AG04450 (cell line): ENCODE measurements at places on chromosomes 5 and 9.

DNA sequence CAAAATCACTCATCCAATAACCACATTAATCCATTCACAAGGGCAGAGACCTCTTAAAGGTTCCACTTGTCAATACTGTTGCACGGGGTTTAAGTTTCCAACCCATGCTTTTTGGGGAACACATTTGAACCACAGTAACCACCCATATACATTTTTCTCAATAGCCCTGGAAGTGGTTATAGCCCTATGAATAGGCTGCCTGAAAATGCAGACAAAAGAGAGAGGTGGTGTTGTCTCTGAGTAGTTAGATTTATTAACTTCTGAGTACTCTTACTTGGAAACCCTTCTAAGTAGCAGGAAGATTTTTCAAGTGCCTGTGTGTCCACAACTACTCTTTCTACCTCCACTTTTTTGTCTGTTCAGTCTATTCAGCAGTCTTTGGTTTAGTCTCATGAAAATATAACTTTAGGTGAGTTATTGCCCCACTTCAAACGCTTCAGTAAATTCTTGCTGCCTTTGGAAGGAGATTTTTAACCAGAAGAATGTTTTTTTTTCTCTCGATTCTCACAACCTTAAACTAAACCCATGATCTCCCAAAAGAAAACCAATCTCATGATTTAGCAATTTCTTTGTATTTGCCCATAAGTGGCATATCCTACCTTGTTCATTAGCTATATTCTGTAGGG is 42.6 kb downstream of the ARHGEF28 start:
- DNase-seq = no peak

DNA sequence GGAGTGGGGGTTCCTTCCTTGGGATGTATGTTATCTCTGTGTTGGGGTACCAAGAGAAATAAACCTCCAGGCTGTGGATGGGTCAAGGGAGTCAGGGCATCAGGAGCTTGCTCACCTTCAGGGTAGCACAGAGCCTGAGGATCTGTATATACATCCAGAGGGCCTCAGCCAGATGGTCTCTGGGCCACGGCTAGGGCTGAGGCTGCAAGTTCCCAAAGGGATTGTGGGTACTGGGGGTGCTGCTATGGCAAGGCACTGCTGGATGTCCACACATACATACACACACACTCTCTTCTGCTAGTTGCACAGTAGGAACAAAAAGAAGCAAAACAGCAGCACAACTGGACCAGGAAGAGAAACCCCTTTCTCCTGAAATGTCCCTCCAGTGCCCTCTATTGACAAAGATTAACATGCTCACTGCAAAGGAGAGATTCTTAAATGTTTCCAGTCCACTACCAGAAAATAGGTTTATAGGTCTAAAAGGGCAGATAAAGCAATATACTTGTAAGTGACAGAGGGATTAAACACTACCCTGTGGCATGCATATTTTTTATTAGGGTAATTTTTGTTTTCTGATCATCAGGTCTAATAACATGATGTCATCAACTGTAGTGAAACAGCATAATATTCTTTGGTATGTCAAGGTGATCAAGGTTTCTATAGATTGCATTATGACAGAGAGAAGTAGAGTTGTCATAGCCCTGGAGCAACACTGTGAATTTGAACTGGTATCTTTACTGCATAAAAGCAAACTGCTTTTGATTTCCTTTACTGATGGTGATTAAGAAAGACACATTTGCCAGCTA is 56.3 kb upstream of the KCNN2 start:
- peak; percentile 30 for DNase-seq

DNA sequence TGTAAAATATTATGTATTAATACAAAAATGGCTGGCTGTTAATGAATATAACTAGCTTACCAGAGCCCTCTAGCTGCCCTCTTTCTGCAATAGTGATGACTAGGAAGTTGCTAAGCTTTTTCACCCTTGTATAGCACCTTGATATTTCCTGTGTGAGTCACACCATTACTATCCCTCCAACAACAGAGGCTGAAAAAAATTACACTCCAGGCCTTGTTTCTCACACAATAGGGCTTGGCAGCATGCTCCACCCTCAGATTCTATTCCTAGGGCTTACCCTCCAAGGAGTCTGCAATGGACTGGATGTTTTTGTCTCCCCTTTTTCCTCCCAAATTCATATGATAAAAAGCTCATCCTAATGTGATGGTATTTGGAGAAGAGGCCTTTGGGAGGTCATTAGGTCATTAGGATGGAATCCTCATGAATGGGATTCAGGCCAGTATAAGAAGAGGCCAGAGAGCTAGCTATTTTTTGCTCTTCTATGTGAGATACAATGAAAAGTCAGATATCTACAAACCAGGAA is 184.6 kb upstream of the MAP1B start:
- no peak for DNase-seq

- no peak for DNase-seq
Observed at GRCh38 chr5:35171078-35171477, 59.2 kb downstream of the PRLR start.

- DNase-seq = no peak
Observed at GRCh38 chr9:135743546-135744332, 41.8 kb downstream of the KCNT1 start.

GRCh38 chr9:87792831-87793288 is 66.9 kb downstream of the CTSL start:
- DNase-seq = peak; percentile 18

- peak; percentile 7 for DNase-seq
Observed at GRCh38 chr9:35993976-35994720, 36.2 kb upstream of the OR2S2 start.

- DNase-seq = no peak
Observed at GRCh38 chr5:112635276-112635675, 102.4 kb upstream of the APC start.

GRCh38 chr9:8234316-8234715 is 434.7 kb upstream of the DMAC1 start:
- DNase-seq = no peak

DNA sequence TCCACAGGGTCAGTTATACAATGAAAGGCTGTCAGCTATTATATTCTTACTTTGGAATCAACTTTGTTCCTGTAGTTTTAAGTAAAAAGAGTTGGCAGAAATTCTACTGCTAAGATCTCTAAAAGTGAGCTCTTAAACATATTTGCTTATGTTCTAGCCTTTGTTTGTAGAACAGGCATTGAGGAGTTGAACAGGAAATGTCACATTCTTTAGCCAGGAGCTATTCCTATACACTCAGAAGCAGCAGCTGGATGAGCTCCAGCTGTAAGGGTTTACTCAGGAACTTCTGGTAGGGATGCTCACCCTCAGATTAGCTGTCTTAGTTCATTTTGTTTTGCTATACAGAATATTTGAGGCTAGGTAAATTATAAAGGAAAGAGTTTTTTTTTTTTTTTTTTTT is 22.4 kb upstream of the SPINK14 start:
- DNase-seq = no peak
